PC-3 (cell line): ENCODE measurements at places on chromosomes 11 and 22. TPM values are rescaled to one million over a fixed set of nuclear protein-coding genes. Genes with fewer than 3 reads are reported as not detected.
A peak's percentile ranks its signal among the peaks of the same experiment; 100 is the strongest.

GRCh38 chr11:35419184-35419829 lies at the start of gene SLC1A2:
Gene SLC1A2, minus strand, starts transcription at chr11:35419558. Its CDS starts 592 bp downstream, at chr11:35418966.
- H3K27ac ChIP-seq: no peak within 1 kb of the TSS
- 0 out of 2 replicates have a peak, but pooled peaks cover 3% of the 10 kb centered on the region for H3K4me1 ChIP-seq
- H3K27me3 ChIP-seq: peaks cover 99% of the 10 kb centered on the region
- H3K36me3 ChIP-seq: no peaks in the 10 kb centered on the region

- no peak overlapping the region for H3K27ac ChIP-seq
- H3K4me1 ChIP-seq: peaks cover 13% of the 10 kb centered on the region
- H3K27me3 ChIP-seq: no peaks in the 10 kb centered on the region
- 0 out of 2 replicates have a peak, but pooled peaks cover 2% of the 10 kb centered on the region for H3K36me3 ChIP-seq
- no peak for DNase-seq
- H3K4me3 ChIP-seq: no peak overlapping the region
These were observed 3.0 kb upstream of the GTSE1 start for GRCh38 chr22:46293577-46294260.

DNA sequence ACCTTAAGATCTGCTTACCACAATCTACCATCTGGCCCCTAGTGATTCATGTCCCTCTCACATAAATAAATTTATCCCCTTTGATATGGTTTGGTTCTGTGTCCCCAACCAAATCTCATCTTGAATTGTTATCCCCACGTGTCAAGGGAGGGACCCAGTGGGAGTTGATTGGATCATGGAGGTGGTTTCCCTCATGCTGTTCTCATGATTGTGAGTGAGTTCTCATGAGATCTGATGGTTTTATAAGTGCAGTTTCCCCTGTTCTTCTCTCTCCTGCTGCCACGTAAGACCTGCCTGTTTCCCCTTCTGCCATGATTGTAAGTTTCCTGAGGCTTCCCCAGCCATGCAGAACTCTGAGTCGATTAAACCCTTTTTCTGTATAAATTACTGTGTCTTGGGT lies 37.2 kb downstream of the OR2AG2 start:
- H3K27ac ChIP-seq: no peak overlapping the region
- DNase-seq: no peak
- 0 out of 2 replicates have a peak, but pooled peaks cover 4% of the 10 kb centered on the region for H3K4me1 ChIP-seq

DNA sequence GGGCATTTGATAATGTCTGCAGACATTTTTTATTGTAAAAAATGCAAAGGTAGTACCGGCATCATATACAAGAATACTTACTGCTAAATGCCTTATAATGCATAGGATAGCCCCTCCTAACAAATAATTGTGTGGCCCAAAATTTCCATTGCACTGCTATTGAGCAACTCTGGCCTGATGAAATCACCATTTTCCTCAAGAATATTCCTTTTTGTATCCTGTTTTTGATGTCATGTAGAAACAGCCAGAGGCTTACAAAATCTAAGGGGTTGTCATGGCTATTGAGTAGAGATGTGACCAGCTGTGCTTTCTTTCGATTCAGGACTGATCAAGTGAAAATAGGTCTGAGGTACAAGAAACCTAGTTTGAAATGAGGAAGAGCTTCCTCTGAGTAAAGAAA lies 854.3 kb downstream of the KCNA4 start:
- H3K27me3 ChIP-seq: no peaks in the 10 kb centered on the region
- no peak overlapping the region for H3K27ac ChIP-seq
- H3K36me3 ChIP-seq: no peaks in the 10 kb centered on the region
- no peak for DNase-seq
- no peak overlapping the region for H3K4me3 ChIP-seq
- peaks cover 7% of the 10 kb centered on the region; the same call in 1 of the 2 replicates for H3K4me1 ChIP-seq

DNA sequence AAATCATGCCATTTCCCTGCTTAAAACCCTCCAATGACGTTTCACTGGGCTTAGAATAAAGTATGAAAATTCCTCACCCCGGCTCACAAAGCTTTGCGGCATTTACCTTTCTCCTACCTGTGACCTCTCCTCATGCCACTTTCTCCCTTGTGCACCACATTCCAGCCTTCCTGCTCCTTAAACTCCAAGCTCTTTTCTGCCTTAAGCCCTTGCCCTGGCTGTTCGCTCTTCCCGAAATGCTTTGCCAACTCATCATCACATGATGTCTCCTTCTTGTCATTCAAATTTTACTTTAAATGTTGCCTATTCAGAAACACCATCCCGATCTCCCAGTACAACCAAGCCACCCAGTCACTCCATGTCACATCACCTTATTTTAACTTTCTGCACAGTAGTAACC lies 2.0 kb downstream of the PLEKHA7 start:
- H3K27ac ChIP-seq: peak overlapping the region; percentile 86
- H3K4me1 ChIP-seq: peaks cover 30% of the 10 kb centered on the region
- no peak for DNase-seq
- no peaks in the 10 kb centered on the region for H3K27me3 ChIP-seq
- H3K4me3 ChIP-seq: peak overlapping the region; percentile 87

- H3K4me3 ChIP-seq: peak overlapping the region; percentile 67
- peaks cover 8% of the 10 kb centered on the region for H3K4me1 ChIP-seq
- peaks cover 16% of the 10 kb centered on the region for H3K27me3 ChIP-seq
These were observed 1.2 kb upstream of the DUSP8 start for GRCh38 chr11:1573077-1573902.

DNA sequence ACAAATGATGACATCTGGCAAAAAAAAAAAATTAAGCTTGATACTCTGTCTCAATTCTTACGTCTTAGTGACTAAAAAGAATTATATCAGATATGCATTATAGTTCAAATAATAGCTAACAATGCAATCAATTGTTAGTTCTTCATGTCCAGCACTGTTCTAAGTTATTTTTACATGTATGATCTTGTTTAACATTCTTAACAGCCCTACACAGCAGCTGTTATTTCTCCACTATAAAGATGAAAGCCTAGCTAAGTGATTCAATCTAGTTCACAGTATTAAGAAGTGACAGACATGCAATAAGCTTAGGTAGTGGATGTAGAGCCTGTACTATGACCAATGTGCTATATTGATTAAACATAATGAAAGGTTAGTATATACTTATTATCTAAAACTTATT lies 4.1 kb downstream of the ZNF214 start:
- H3K36me3 ChIP-seq: no peaks in the 10 kb centered on the region
- H3K27me3 ChIP-seq: no peaks in the 10 kb centered on the region
- H3K27ac ChIP-seq: no peak overlapping the region
- DNase-seq: no peak
- peaks cover 9% of the 10 kb centered on the region for H3K4me1 ChIP-seq
- H3K4me3 ChIP-seq: no peak overlapping the region

DNA sequence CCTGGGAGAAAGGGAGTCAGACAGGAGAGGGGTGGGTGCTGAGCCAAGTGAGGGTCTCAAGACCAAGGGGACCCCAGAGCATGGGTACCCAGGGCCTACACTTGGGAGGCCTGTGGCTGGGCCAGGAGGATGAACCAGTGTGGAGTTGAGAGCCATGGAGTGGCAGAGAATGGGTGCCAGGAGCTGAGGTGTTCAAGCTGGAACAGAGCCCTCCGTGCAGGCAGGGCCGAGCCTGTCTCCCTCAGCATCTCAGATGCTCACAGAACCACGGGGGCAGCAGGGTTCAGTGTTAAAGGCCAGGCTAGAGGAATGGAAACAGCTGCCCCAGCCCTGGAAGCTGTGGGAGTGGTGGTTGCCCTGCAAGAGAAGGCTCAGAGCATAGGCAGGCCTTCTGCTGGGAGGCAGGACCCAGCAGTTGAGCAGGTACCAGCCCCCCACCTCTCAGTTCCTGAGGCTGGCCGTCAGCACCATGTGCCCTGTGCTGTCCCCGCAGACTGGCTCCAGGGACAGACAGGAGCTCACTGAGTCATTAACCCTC lies 32.3 kb downstream of the RSPH14 start:
- no peak overlapping the region for H3K4me3 ChIP-seq
- H3K4me1 ChIP-seq: no peaks in the 10 kb centered on the region
- no peaks in the 10 kb centered on the region for H3K36me3 ChIP-seq
- H3K27me3 ChIP-seq: no peaks in the 10 kb centered on the region
- no peak for DNase-seq
- no peak overlapping the region for H3K27ac ChIP-seq

GRCh38 chr11:106202935-106203620 lies 125.6 kb downstream of the AASDHPPT start:
- H3K36me3 ChIP-seq: no peaks in the 10 kb centered on the region
- H3K27ac ChIP-seq: no peak overlapping the region
- no peaks in the 10 kb centered on the region for H3K27me3 ChIP-seq
- no peak for DNase-seq

DNA sequence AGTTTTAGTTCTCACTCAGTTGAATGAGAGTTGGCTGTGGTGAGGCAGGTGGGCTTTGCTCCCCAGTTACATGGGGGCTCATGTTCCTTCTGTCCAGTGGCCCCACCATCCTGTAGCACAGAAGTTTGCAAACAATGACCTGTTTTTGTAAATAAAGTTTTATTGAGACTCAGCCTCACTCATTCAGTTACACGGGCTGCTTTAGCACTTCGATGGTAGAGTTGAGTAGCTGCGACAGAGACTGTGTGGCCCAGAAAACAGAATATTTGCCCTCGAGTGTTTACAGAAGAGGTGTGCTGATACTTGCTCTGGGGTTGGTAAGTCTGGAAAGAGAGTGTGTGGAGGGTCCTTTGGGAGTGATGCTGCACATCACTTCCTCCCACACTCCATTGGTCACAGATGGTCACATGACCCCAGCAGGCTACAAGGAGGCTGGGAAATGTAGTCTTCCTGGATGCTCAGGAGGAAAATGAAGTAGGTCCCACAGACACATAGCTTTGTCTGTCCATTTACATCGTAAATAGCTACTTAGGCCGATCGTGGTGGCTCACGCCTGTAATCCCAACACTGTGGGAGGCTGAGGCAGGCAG lies 34.6 kb downstream of the IFT27 start:
- H3K4me1 ChIP-seq: no peaks in the 10 kb centered on the region
- no peaks in the 10 kb centered on the region for H3K36me3 ChIP-seq
- no peaks in the 10 kb centered on the region for H3K27me3 ChIP-seq
- H3K4me3 ChIP-seq: no peak overlapping the region
- no peak overlapping the region for H3K27ac ChIP-seq

DNA sequence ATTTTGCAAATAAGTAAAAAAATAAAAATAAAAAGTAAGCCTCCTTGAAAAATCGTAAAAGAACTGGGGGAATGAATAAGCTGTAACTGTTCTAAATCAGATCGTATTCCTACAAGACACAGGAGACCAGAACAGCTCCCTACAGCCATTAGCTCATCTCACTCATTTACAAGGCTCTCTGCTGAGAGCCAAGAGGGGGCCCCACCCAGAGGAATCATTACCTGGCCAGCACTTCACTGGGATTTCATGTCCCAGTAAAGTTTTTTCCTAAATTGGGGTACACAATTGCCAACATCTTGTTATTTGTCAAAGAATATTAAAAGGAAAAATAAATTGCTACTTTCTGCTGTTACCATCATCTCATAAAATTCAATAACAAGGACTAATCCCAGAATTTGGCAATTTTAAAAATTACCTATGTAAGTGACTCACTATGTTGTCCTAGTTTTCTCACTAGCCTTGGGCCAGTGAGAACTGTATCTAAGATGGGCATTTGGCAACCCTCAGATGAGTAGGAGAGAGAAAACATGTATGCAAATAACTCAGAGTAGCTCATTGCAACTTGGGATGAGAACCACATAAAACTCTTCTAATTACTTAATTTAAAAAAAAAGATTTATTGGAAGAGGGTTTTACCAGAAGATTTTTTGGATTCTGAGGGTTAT lies 18.4 kb upstream of the SMTN start:
- peaks cover 10% of the 10 kb centered on the region; the same call in 1 of the 2 replicates for H3K4me1 ChIP-seq
- no peaks in the 10 kb centered on the region for H3K36me3 ChIP-seq
- DNase-seq: peak; percentile 45
- no peaks in the 10 kb centered on the region for H3K27me3 ChIP-seq
- H3K27ac ChIP-seq: no peak overlapping the region
- H3K4me3 ChIP-seq: no peak overlapping the region

DNA sequence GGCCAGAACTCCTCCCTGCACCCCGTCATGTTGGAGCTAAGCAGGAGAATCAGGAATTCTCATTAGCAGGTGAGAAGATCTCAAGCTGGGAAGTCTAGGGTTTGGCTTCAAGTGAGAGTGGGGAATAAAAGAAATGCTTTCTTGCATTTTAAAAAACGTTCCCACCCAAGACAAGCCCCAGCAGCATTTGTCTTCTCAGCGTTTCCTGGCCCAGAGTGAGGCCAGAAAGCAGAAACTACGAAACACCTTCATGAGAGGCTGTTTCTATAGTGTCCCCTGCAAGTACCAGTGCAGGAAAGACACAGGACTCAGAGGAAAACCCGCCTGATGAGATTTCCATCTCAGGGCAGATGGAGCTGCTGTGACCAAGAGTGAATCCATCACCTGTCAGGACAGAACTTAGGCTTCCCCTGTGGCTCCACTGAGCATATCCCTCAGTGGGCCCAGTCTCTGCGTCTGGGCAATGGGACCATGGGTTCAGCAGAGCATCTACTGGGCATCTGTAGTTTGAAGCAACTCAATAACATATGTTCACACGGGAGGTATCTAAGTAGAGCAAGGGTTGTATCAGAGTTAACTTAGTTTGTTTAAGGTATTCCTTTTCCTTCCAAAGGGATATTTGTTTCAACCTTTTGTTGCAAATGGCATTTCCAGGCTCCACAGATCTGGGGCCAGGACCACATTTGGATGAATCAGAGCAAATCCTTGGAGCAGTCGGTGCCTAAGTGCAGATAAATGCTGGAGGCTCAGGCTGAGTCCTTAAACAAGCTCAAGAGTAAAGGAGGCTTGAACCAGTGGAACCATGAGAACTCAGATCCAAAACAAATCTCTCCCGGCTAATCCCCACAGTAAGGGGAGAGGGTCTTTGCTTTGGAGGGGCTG lies 548.3 kb downstream of the MIAT start:
- H3K4me1 ChIP-seq: peaks cover 8% of the 10 kb centered on the region
- H3K27me3 ChIP-seq: peaks cover 4% of the 10 kb centered on the region; the same call in 1 of the 2 replicates
- H3K4me3 ChIP-seq: no peak overlapping the region
- no peak for DNase-seq

DNA sequence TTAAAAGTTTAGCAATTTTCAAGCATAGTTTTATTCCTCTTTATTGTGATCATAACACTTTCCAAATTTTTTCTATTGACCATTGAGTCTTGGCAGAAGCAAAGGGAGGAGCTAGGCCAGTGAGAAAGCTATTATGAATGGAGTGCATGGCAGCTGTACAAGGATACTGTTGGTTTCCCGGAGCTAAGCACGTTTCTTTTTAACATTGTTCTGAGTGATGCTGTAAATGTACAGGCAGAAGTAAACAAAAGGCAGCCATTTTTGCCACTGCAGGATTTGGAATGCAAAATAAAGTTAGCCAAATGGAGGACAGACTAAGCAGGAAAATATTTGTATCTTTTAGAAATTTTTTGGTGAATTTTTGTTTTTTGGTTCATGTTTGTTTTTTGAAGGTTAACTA lies 16.2 kb downstream of the CBL start:
- peaks cover 26% of the 10 kb centered on the region for H3K4me1 ChIP-seq
- H3K36me3 ChIP-seq: no peaks in the 10 kb centered on the region
- H3K4me3 ChIP-seq: no peak overlapping the region
- DNase-seq: peak; percentile 28

Gene GGT5
- total RNA-seq: 0.04 and 0.12 TPM in 2 replicates

Gene TNNT3
- total RNA-seq: not detected in 2 replicates

Gene ACR
- not detected in 2 replicates for total RNA-seq
